Globus pallidus (tissue), 1 donor: ENCODE measurements at places on chromosomes 3 and 15.
A peak's percentile ranks its signal among the peaks of the same experiment; 100 is the strongest.

DNA sequence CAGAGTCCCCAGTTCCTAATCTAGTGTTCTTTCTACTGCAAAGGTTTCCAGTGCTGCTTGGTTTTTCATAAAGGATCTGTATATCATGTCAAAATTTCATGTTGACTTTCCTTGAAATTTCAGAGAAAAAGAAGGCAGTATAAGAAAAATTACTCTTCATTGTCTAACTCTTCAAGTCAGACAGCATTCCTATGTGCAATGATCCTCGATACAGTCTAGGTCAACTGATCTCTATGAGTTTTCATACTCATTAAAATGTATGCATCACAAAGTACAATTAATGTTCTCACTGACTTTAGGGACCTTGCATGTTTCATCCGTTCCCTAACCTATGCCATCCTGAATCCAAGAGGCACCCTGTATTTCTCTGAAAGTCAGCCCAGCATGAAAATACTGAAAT lies 317.3 kb downstream of the ZBTB20 start:
- DNase-seq, result no peak

GRCh38 chr3:194273743-194274310 lies 77.3 kb downstream of the CPN2 start:
- no peak for DNase-seq

- DNase-seq, result no peak
Measured at GRCh38 chr3:27960133-27960532, 238.0 kb upstream of the EOMES start.

DNA sequence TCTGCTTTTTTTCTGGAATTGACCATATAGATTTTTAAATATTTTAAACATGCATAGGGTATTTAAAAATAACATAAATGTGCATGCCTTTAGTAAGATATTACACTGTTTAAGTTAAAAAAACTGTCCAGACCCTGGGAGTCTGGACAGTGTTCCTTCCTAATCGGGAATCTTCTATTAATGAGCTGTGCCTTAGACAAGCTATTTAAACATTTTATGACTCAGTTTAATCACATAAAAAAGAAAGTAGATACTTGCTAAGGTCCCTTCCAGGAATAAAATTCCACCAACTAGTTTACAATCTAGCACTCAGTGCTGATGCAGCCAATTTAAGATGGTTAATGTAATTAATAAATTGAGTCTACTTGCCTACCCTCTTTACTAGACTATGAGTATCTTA lies 140.4 kb upstream of the DPH6 start:
- DNase-seq, result no peak

GRCh38 chr15:101025896-101026631 lies 106.9 kb downstream of the LRRK1 start:
- no peak for DNase-seq

DNA sequence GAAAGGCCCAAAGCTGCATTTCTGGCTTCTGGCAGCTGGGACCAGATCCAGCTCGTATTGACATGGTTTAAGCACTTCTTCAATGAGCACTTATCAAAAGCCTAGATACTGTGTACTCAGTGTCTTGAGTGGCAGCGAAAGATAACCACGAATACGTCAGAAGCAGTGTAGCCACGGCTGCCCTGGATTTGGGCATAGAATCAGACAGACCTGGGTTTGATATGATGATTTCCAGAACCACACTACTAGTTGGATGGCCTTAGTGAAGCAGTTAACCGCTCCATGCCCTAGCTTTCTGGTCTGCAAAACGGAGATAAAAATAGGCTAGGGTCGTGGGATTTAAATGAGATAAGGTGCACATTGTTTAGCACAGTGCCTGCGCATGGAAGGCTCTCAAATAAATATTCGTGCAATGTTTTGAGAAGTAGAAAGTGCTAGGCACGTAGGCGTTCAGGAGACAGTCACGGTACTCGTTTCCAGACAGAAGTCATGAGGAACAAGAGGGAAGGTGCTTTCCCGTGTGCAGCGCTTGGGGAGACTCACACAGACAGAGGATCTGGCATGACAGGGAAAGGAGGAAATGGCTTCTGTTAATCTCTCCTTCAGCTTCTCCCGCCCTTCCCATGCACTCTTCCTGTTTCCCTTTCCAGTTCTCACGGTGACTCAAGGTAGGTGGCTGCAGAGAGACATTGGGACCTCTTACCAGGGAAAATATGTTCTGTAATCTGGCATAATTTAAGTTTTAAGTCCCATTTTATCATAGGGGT lies 70.3 kb downstream of the CCNL1 start:
- DNase-seq, result no peak

GRCh38 chr3:105883798-105884377 lies 15.1 kb upstream of the CBLB start:
- no peak for DNase-seq

DNA sequence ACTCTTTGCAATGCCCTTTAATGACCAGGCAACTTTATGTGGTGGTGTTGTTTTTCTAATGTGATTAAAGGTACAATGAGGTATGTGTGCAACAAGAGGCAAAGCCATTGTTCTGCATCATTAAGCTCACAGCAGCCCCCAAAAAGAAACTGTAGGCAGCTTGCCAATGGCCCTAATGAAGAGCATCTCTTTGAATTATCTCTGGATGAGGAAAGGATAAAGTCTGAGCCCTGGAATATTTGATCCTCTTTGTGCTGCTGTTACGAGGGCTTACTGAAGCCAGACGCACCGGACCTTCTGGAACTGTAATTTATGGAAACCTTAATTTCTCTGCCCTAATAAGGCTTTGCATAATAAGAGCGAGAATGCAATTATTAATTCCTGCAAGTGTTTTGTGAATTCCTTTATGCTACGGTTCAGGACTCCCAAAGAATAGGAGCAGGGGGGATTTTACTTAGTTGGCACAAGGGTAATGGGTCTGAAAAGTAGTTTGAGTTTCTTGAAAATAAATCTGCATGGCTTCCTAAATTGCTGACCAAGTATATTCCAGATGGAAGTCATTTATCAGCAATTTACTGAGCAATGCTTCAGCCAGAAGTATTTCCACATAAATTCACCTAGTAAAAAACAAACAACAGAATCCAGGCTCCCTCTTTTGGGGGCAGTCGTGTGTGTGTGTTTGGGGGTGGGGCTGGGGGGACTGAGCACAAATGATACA lies 193.4 kb downstream of the PDZRN3 start:
- DNase-seq, result no peak

DNA sequence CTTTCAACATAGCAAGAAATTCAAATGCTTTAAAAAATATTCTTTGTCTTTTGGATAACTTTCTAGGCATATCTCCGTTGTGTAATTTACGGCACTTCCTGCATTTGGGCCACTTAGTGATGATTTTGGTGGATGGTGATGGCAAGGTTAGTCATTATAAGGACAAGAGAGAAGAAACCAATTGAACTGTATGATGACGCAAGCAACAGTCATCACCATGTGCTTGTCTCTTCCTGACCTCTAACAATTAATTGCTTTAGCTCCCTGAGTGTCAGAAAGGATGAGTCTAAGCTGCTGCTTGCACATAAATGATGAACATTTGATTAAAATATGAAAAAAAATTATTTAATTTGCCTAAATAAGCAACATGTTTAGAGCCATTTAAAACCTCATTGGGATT lies 11.3 kb upstream of the P2RY12 start:
- no peak for DNase-seq

GRCh38 chr3:141498598-141499223 lies 11.9 kb downstream of the RASA2 start:
- peak; percentile 14 for DNase-seq

GRCh38 chr3:186679151-186679550 lies 13.3 kb downstream of the HRG start:
- DNase-seq, result no peak

DNA sequence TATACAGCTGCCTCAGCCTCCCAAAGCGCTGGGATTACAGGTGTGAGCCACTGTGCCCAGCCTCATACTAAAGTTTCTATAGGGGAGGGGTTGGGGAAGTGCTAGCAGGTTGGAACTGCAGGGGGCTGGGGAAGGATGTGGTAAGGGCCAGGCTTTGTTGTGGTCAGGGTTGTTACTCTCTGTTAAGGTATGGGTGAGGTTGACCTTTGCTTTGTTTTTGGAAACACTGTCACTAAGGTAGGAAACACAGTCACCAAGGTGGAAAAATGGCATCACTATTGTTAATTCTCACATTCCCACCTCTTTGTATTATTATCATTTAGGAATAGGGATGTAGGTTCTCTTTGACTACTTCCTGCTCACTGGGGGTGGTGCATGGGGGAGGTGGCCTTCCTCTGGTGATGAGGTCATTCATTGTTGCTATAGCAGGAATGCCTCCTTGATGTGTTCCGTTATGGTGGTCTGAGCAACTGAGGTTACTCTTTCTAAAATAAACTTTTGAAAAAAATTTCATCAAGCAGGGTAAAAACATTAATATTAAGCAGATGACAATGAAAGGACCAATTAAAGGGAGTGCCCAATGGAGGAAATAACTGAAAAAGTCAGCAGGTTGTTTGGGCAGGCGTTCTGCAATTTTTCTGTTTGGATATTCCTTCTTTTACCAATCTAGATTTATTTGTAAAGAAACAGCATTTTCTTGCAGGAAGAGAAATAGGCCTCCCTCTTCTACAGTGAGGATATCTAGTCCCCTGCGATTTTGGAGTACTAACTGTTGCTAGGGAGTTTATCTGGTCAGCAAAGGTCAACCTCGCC lies 150.5 kb downstream of the WDR76 start:
- DNase-seq, result no peak

- DNase-seq, result no peak
Measured at GRCh38 chr3:124276133-124276532, 284.2 kb upstream of the ROPN1 start.

DNA sequence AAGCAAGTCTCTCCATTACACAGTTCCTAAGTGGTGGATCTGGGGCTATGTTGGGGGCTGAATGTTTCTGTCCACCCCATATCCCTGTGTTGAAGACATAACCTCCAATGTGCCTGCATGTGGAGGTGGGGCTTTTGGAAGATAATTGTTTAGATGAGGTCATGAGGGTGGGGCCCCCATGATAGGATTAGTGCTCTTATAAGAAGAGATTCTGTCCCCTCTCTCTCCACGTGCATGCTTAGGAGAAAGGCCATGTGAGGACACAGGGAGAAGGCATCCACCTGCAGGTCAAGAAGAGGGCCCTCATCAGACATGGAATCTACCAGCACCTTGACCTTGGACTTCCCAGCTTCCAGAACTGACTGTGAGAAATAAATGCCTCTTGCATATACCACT lies 231.0 kb upstream of the CHRNA7 start:
- no peak for DNase-seq

GRCh38 chr15:90082140-90082715 lies 20.0 kb downstream of the IDH2 start:
- peak; percentile 66 for DNase-seq

- DNase-seq, result no peak
Measured at GRCh38 chr3:40258555-40258954, 51.0 kb upstream of the EIF1B start.

GRCh38 chr3:80230962-80231361 lies 463.2 kb upstream of the ROBO1 start:
- no peak for DNase-seq

DNA sequence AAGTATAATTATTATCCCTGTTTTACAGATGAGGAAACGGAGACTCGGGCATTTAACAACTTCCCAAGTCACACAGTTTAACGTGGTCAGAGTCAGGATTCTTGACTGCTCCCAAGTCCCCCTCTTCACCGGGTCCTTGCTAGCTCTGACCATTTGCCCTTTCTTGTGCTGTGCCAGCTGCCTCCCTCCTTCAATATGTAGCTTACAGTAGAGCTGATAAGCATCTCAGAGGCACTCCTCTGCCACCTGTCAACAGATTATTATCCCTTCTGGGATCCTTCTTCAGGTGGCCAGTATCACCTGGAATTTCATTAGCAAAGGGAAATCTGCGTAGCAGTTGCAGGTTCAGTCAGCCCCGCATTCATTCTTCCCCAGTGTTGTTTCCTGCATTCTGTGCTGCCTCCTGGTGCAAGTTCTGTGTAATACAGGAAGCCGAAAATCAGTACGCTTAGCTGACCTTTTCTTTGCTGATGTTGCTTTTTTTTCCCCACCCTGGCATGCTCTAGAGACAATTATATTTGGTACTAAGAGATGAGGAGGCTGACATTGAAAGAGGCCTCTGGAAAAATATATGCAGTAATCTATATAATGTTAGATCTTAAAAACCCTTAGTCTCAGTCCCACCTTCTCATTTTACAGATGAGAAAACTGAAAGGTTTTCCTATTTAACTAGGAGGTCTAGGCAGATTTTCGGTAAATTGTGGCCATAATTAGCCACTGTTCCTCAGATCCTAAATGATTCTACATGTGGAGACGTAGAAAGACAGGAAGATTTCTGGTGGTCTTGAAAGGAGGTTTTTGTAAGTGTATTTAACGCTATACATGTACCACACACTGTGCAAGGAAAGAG lies 24.8 kb downstream of the TMOD2 start:
- peak; percentile 65 for DNase-seq

DNA sequence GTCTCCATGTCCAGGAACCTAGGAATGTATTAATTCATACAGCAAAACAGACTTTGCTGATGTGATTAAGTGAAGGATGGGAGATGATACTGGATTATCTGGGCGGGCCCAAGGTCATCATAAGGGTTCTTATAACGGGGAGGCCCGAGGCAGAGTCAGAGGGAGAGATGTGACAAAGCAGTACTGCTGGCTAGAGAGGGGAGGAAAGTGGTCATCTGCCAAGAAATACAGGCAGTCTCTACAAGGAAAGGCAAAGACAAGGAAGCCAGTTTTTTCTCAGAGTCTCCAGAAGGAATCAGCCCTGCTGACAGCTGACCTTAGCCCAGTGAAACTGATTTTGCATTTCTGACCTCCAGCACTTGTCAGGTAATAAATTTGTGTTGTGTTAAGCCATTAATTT lies 66.2 kb upstream of the CORO2B start:
- no peak for DNase-seq

DNA sequence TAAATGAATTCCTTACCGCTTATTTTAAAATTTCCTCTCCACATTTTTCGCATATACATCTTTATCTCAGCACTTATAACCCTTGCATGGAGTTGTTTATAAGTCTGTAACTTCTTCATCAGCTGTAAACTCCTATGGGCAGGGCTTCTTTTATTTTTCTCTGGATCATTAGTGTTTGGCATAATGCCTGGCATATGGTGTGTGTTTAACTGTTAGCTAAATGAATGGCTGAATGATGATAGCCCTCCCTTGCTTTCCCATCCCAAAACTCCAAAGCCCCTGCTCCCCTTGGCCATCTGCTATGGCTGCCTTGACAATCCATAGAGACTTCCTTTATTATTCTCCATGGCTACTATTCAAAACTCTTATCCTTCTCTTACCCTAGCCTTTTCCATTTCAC lies 48.1 kb upstream of the SEMA6D start:
- DNase-seq, result no peak

DNA sequence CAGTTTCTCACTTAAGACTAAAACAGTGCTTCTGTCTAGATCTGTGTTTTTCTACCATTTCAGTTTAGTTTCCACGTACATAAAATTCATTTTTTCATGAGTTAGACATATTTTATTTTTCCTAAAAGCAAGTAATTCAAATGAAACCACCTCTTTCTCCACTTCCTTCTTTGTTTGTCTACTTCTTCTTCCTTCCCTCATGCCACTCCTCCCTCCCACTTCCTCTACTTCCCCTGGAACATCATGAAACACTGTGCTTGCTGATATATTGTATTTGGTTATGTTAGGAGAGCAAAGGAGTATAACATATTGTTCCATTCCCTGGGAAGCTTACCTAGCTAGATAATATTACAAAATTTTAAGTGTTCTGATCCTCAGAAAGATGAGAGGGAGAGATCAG lies 36.7 kb upstream of the GOLGA8B start:
- DNase-seq, result no peak

GRCh38 chr3:140794507-140794906 lies 116.6 kb downstream of the TRIM42 start:
- no peak for DNase-seq
